ENCODE measurements at places on chromosomes 1 and 21.

DNA sequence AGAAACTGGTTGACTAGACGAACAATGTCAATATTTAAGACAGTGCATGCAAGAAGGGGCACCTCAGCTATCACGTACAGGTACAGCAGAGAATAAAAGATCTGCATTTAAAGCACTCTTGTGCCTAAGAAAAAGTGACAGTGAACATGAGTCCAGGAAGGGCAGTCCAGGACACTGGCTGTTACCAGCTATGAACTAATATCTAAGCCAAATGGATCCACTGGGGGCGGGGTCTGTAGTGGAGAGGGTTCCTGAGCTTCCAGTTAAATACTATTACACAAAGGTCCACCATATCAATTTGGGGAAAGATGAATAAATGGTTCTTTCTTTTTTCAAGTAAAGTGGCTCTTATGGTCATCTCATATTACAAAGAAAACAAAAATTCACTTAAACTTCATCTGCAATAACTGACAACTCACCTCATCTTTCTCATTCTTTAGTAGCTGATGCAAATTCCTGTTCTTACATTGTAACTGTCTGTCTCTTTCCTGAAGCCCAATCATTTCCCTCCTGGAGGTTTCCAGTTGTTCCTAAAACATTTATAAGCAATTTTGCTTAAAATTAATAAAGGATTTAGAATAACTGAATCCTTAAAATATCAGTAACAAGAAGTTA lies 24.5 kb downstream of the SSX2IP start:
- no peak for DNase-seq

GRCh38 chr1:150065184-150065871 lies 2.2 kb upstream of the VPS45 start:
- DNase-seq = no peak

DNA sequence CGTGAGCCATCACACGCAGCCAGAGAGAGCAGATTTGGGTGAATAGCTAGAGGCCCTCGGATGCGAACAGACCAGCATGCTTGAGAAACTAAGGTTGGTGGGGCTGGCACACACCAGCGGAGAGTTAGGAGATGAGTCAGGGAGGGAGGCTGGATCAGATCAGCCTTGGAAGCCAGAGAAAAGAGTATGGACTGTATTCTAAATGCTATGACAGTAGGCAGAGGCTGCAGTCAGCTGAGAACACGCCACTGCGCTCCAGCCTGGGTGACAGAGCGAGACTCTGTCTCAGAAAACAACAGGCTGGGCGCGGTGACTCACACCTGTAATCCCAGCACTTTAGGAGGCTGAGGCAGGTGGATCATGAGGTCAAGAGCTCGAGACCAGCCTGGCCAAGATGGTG lies 4.0 kb upstream of the PLEKHM2 start:
- no peak for DNase-seq

- no peak for DNase-seq
These were observed 175.4 kb downstream of the HS2ST1 start for GRCh38 chr1:87089823-87090222.

DNA sequence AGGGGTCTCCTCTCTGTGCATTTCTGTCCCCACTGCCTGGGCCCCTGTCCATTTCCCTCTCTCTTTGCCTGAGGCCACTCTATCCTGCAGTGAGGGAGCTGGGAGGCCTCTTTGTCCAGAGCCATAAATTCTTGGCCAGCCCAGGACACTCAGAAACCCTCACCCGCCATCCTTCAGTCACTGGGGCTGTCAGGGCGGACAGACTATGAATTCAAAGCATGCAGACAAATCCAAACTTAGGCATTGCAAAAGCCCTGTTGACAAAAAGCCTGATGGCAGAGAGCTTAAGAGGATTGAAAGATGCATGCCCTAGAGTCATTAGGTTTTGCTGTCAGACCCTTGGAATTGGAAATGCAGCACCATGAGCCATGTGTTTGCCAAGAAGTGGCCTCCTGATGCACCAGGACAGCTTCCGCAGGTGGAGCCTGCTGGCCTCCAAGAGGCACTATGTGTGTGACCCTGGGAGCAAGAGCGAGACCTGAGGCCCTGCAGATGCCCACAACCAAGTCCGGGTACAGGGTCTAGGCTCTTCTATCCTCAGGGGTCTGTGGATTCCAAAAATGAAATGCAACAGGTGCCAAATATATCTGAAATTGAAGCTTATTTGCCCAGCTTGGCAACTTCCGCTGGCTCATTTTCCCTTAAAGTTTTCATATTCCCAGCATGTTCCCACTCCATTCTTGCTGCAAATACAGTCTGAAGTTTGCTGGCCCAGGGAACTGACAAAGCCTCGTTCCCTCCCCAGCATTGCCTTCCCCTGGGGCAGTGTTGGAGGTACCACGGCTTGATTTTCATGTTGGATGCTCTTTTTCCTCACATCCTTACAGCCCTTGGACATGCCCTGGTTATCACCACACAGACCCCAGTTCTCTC lies 177.9 kb downstream of the PGBD5 start:
- no peak for DNase-seq

DNA sequence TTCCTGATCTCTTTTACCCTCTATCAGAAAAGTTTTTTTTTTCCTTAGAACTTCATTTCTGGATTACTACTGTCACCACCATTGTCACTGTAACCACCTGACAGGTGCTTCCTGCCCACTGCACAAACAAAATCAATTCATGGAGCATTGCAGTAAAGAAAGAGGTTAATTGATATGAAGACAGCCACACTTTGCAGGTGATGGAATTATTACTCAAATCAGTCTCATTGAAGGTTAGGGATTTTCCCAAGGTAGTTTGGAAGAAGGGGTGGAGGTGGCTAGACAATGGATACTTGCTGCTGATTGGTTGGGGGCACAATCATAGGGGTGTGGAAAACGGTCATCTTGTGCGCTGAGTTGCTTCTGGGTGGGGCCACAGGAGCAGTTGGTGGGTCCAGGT lies 230.8 kb upstream of the CACYBP start:
- DNase-seq = no peak

- no peak for DNase-seq
These were observed 72.0 kb downstream of the EPB41 start for GRCh38 chr1:28986306-28986910.

GRCh38 chr1:201656311-201657032 lies 117.5 kb downstream of the NAV1 start:
- DNase-seq = no peak

Data from C1 segment of cervical spinal cord (tissue), 14 donors.